ENCODE measurements at places on chromosomes 7 and 10. TPM values are rescaled to one million over a fixed set of nuclear protein-coding genes. Genes with fewer than 3 reads are reported as not detected.

ELFN1 gene
- 0.02 TPM for polyA plus RNA-seq

DNA sequence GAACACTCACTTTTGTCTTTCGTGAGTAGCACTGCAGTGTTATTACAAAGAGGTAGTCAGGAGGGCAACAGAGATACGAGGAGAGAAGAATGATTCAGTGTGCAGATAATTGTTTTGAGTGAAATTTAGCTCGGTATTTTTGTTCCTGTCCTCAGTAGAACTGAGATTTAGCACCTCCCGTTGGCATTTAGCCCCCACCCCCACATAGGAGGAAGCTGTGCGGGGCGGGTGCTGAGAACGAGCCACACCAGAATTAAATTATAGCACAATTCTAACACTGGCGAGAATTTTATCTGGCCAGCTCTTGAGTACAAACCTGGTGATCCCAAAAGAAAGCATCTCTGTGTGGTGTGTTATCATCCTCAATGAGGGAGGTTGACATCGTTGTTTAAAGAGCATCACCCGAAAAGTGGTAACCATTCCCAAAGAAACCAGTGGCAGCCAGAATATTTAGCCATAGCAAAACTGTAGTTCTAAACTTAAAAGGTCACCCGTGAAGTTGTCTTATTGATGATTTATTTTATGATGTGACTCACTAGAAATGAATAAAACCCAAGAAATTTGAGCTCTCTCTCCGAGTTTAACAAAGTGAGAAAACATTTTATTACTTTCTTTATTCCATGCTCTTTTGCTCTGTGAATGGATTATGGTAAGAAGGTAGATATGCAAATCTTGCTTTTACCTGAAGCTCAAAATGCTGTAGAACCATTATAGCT lies 612.2 kb downstream of the SUGCT start:
- no peak for DNase-seq

ETV1 gene
- polyA plus RNA-seq: 14.6 TPM

DNA sequence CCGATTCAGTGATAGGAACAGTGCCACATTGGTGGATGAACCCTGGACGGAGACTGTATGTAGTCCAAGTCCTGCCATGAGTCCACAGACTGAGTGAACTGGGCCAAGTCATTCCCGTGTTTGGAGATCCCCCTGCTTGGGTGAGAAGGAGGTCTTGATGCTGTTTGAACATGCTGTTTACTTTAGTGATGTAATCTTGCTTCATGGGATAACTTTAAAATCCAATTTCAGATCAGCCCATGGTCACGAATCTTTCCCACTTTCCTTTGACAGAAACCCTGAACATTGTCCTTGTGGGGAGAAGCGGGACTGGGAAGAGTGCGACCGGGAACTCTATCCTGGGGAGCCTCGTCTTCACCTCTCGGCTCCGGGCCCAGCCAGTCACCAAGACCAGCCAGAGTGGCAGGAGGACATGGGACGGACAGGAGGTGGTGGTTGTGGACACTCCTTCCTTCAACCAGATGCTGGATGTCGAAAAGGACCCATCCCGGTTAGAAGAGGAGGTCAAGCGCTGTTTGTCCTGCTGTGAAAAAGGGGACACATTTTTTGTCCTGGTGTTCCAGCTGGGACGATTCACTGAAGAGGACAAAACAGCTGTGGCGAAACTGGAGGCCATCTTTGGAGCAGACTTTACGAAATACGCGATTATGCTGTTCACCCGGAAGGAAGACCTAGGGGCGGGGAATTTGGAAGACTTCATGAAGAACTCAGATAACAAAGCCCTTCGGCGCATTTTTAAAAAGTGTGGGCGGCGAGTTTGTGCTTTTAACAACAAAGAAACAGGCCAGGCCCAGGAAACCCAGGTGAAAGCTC lies 26.6 kb downstream of the GIMAP8 start:
- peak; percentile 14 for DNase-seq

ZNF365 gene
- 7.1 TPM for polyA plus RNA-seq

PDE6C gene
- polyA plus RNA-seq: not detected

DNA sequence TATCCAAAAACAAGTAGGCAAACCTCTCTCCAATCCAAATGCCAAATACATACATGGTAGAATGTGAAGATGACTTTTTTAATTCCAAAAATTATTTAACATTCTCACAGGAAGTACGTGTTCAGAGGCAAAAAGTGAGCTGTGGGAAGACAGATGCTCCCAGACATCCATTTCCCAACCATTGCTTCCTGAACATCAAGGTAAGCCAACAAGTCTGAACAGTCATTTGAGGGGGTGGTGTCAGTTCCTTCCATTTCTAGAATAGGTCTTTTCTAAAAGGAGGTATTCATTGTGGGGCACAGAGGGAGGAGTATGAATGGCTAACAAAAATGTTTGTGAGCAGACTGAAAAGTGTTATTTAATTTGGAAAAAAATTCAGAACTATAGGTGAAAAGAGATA lies 49.1 kb downstream of the OSBPL3 start:
- peak; percentile 70 for DNase-seq

DNA sequence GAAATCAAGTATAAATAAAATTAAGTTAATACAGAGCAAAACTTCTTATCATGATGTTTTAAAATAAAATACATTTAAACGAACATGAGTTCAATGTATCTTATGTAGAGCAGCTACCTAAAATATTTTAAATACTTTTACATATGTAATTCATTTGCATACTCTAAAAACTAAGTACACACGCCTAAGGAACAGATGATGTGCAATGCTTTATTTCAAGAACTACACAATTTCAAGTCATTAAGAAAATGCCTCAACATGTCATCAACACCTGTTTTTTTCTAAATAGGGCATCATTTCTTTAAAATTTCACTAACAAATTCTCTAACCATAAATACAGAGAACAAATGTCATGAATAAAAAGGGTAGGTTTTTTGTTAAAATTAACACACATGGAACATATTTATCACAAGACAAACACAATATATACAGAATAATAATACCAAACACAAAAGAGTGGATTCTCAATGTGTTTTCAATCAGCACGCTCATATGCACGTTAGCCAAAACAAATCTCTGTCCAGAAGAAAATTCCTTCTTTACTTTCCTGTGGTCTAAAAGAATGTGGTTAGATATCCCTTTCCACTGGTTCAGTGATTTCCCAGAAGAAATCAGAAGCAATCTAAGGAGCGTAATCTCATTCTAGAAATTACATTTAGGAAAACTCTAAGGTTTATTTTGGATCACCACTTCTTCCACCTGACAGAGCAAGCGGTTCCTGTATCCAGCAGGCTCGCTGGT lies 73.0 kb upstream of the PFKP start:
- no peak for DNase-seq
